ENCODE measurements at places on chromosomes 3 and 15. TPM values are rescaled to one million over a fixed set of nuclear protein-coding genes. Genes with fewer than 3 reads are reported as not detected.

GRCh38 chr3:145900056-145900829 is 260.7 kb downstream of the PLOD2 start:
- DNase-seq, result no peak

DNA sequence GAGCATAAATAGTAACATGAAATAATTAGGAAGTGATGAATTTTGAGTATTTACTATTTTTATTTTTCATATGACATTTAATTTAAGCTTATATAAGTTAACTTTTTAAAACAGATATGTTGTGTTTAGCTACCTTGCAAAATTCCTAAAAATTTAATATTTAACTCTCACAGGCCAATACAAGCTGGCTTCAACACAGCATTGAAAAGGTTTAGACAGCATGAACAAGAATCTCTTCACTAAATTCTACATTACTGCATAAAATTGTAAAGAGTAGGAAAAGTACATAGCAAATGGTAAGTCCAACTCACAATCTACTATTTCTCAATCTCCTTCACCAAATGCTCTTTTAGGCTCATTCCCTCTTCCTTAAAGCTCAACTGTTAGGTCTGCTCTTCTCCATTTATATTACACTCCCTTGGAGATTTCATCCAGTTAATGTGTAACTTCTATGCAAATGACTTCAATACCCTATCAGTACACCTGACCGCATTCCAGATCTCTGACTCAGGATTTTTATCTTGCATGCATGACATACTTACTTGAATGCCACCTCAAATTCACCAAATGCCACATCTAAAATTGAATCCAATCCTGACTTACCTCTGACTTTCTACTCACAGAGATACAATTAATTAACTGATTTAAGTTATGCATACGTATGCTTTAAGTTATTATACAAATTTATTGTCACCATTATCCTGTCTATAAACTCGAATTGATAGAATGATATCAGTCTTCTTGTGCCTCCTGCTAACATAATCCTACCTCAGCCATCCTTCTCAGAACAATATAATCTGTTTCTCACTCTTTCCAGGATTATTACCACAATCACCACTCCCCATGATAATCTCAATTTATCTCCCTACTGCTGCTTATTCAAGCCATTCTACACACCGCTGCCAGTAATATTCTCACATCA is 127.0 kb downstream of the STAG1 start:
- DNase-seq, result no peak

CHRFAM7A gene
- 0.80 TPM for total RNA-seq

DNA sequence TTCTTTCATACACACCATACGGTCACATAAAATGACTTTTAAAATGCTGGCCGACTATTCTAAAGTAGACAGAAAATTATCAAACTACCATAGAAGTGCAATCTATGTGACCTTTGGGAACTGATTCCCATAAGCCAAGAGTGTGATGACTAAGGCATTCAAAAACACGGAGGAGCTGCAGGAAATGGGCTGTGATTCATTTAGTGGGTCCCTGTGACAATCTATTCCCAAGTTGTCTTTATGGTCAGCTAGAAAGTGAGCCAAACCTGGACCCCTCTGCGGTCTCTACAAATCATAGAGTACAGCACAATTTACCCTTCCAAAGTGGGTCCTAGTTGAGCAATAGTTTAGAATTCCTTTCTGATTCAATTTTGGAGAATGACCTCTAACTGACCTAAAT is 251.5 kb upstream of the CBLB start:
- no peak for DNase-seq

DNA sequence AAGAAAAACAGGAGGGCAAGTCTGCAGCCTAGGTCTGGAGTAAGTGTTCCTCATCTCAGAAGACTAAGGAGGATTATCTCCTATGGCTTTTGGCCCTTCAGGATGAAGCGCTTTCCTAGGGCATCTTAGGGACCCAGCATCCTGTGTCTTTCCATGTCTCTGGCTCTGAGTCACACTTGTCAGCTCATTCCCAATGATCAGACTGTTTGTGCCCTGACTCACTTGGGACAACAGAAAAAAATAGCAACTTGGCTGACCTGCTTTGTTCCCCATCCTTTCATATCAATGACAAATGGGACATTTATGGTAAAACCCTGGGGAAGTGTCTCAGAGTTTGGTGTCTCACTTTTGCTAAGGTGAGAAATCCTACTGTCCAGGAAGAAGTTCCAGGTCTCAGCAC is 76.2 kb upstream of the OXTR start:
- DNase-seq, result no peak

DNA sequence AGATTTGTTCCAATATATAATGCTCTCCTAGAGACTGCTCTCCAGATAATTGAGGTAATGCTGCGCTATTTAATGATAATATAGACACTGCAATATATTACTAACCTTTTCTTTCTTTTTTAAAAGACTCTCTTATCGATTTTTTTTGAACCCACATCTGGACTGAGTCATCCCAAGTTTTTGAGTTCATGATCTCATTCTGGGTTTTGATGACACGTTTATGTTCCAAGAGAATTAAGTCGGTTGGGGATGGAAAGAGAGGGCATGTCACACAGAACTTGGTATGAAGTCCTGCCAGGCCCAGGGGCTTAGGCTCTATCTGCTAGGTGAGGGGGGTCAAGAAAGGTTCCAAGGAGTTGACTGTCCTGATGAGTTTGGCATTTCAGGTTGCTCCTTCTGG is 431.1 kb downstream of the MFSD1 start:
- no peak for DNase-seq

GRCh38 chr15:41930221-41930866 is 36.5 kb upstream of the SPTBN5 start:
- no peak for DNase-seq

GRCh38 chr15:36936613-36937012 is 163.7 kb downstream of the MEIS2 start:
- DNase-seq, result no peak

GRCh38 chr3:107662586-107662985 is 139.8 kb downstream of the BBX start:
- no peak for DNase-seq

DNA sequence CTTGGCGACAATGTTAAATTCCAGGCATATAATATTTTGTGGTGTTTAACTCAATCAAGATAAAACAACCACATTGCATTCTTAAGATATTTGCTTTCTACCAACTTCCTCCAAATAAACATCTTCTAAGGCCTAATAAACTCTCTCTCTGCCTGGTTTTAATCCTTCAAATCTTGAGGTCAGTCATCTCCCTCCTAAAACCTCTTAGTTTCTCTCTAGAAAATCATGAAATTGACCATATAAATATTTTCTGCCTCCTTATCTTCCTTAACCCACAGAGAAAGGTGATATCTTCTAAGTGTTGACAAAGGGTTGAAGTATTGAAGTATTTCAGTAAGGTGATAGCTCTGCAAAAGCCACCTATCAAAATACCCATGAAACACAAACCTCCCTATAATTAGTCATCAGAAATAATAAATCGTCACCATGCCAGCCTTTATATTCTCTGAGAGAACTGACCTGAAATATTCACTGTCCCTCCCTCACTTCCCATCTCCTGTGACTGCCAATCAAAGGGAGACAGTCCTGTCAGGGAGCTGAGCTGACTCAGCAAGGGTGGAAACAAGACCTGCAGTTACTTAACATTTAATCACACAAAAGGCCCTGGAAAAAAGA is 1261.1 kb downstream of the ROBO1 start:
- no peak for DNase-seq

- DNase-seq, result no peak
Measured at GRCh38 chr3:37816271-37816670, 45.4 kb upstream of the CTDSPL start.

- no peak for DNase-seq
Measured at GRCh38 chr3:182182531-182182968, 470.8 kb downstream of the SOX2 start.

DNA sequence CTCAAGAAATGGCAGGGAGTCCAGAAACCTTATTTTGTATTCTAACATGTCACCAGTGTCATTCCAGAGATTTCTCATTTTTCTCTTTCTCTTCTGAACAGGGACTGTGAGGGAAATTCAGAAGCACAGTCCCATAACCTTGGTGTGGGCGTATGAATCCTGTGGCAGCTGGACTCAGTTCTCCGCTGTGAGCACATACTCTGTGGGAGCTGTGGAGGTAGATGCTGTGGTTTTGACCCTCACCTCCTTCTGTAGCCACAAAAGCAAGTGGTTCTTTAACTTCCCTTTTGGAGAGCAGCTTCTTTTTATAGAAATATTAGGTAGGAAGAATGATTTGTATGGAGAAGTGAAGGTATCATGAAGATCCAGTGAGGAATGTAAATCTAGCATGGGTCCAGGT is 13.4 kb downstream of the TMEM207 start:
- no peak for DNase-seq

LCTL gene
- total RNA-seq, result not detected

TM4SF4 gene
- 1.6 TPM for total RNA-seq

DNA sequence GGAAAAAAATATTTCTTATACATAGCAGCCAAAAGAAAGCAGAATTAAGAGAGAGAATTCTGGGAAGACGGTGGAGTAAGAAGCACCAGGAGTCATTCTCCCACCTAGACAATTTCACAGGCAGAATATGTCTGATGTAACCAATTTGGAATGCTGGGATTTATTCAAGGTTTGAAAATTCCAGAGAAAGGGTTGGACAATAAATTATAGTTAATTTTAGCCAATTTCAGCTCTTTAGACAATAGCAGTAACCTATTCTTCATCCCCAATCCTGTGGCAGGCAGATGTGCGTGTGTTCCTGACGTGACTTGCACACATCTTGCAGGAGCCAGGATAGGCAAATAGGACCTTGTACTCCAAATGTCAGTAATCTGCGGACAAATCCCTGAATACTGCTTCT is 541.0 kb upstream of the NAALADL2 start:
- no peak for DNase-seq

FOXB1 gene
- not detected for total RNA-seq

DNA sequence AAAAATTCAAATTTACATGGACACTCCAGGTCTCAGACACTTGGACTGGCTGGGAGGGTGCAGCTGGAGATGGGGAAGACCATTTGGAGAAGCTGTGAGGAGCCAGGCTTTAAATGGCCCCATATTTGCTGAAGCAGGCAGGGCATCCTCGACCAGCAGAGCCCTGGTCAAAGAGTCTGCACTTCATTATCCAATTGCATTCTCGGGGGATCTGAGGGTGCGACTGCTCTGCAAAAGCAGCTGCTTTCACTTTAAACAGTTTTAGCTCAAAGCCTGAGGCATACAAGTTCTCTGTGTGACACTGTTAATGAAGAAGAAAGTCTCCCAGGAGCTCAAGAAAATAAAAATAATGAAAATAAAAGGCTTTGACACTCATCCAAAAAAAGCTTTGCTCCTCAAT is 98.0 kb upstream of the SLC25A36 start:
- DNase-seq, result no peak

TNFSF10 gene
- 155 TPM for total RNA-seq

QARS1 gene
- 233 TPM for total RNA-seq

GRCh38 chr15:99430881-99431401 is 134.8 kb upstream of the MEF2A start:
- DNase-seq, result no peak

- no peak for DNase-seq
Measured at GRCh38 chr3:78645628-78646310, 1122.0 kb downstream of the ROBO1 start.

ANKRD63 gene
- not detected for total RNA-seq

DNA sequence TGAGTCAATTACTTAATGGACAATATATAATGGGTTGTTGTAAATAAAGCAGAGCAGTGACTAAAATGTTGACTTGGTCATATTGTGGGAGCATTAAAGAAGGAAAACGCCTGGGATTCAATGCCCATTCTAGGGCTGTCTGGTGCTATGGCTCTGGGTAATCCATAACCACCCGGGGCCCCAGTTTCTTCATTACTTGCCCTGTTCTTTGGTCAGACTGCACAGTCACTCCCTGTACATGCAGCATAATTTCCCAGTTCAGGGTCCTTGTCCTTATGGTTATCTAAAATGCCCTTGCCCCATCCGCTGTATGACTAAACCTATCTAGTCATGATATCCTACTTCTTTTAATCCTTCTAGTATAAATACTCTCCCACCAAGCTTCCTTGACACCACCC is 27.5 kb upstream of the DENND4A start:
- no peak for DNase-seq

DNA sequence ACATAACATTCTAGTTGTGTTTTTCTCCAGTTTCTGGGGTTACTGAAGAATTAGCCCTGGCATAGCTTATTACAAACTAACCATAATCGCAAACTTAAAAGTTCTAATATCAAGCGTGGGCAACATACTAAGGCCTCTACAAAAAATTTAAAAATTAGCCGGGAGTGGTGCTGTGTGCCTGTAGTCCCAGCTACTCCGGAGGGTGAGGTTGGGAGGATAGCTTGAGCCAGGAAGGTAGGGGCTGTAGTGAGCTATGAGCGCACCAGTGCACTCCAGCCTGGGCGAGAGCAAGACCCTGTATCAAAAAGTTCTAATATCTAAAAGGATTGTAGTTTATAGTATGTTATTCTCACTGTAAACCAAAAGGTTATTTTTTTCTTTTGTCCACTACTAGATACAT is 1.1 kb downstream of the OIP5 start:
- no peak for DNase-seq

FAM174B gene
- 34.7 TPM for total RNA-seq

DNA sequence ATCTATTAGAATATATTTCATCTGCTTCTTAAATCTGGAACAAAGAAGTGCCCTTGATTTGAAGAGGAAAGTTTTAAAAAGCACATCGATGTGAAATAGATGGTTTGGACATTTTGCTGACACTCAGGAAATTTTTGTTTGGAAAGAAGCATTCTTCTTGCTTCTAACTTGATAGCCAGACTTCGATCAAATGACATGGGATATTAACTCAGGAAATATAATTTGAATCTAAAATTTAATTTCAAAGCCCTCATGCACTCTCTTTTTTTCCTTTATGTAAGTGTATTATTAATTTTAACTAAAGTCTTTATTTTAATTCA is 761.2 kb downstream of the VGLL3 start:
- DNase-seq, result no peak

GABRA5 gene
- not detected for total RNA-seq

DNA sequence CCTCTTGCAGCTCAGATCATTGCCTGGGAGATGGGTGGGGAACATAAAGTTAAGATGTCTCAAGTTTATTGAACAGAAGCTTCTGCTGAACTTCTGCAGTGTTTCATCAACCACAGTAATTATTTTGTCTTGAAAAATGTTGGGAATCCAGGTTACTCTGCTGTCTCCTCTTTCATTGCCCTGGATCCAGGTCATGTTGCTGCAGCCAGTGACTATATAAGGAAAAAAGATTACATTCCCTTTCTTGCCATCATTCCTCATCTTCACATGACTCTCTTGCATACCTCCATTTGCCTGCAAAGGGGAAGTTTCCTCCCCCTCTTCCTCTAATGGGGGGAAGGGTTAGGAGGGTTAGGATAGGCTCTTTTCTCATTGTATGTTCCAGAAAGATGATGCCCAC is 15.1 kb downstream of the GMNC start:
- DNase-seq, result no peak

Measured in breast epithelium (tissue), 4 donors.